ENCODE measurements at places on chromosomes 16 and 17.

DNA sequence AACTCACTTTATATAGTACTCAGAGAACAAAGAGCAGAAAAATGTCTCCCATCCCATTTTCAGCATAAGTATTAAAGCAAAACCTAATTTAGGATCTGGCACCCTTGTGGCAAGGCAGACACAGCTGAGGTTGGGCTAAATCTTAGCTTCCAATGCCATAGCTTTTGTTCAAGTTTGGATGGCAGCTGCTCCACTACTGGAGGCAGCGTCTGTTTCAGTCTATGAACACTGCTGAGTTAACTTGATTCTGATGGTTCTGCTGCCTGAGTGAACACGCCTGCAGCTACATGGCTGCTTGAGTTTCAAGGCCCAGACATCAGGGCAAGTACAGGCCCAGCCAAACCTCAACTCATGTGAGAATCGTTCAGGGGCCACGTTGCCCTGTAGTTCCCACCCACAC is 178.2 kb upstream of the RPH3AL start:
- DNase-seq = no peak

DNA sequence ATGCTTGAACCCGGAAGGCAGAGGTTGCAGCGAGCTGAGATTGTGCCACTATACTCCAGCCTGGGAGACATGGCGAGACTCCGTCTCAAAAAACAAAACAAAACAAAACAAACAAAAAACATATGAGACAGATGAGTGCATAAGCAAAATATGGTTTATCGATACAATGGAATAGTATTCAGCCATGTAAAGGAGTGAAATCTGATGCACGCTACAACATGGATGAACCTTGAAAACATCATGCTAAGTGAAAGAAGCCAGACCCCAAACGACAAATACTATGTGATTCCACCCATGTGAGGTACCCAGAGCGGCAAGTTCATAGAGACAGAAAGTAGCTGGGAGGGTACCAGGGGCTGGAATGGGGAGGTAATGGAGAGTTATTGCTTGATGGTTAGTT is 6.8 kb downstream of the PLCD3 start:
- no peak for DNase-seq

DNA sequence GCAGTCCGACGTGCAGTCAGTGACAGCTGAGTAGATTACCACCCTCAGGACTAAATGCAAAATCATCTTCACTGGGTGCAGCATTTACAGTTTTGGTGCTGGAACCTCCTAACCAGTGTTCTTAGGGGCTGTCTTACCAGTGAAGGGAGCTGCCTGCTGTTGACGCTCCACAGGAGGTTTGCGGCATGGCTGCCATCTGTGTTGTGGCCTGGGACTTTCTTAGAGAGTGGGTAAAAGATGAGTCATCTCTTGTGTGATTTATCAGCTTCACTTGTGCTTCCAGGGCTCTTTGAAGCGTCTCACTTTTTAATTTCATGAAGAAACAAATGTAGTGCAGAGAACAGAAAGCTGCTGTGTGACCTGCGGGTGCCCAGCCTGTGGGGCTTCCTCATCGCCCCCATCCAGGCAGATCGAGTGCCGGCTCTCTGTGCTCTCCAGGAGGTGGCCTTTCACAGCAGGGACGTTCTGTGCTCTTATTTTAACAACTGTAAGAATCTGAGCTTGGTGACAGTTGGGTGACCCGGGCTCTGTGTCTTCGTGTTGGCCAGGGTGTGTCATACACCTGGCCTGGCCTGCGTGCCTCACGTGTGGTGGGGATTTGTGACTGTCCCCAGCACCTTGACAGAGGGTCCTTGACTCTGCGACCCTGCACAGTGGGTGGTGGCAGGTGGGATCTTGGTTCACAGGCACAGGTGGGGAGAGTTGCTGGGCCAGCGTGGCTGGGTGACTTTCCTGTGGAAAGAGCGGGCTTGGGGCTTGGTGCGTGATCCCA is 24.3 kb upstream of the ZNF750 start:
- DNase-seq = no peak

DNA sequence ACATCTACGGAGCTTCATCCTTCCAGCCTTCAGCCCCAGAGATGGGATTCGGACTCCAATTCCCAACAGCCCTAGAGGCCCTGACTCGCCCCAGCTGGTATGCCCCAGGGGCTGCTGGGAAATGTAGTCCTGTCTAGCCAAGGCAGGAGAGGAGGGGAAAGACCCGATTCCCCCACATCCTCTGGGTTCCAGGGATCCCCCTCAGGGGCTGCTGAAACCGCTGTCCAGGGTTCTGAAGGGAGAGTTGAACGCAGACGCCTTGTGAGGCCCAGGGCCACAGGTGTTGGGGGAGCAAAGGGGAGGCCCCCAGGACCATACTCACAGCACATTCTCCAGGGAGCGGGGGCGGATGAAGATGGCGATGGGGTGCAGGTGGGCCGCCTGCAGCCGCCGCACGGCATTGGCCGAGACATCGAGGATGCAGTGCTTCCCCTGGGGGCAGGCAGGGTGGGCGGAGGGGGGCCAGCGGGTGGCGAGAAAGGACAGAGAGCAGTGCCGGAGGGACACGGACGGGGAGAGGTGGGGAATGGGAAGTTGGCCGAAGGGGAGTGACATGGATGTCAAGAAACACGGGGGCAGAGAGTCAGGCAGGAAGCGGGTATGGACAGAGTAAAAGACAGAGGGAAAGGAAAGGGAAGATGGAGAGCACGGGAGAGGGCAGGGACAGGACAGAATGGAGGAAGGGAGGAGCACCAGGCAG is 12.6 kb upstream of the ASGR1 start:
- DNase-seq = no peak

- no peak for DNase-seq
Measured at GRCh38 chr17:46003907-46004748, 5.1 kb downstream of the STH start.

GRCh38 chr17:30450125-30451027 is 26.8 kb upstream of the GOSR1 start:
- no peak for DNase-seq

- no peak for DNase-seq
Measured at GRCh38 chr16:84709609-84710008, 9.8 kb downstream of the USP10 start.

- no peak for DNase-seq
Measured at GRCh38 chr16:10539236-10539635, 41.2 kb downstream of the EMP2 start.

DNA sequence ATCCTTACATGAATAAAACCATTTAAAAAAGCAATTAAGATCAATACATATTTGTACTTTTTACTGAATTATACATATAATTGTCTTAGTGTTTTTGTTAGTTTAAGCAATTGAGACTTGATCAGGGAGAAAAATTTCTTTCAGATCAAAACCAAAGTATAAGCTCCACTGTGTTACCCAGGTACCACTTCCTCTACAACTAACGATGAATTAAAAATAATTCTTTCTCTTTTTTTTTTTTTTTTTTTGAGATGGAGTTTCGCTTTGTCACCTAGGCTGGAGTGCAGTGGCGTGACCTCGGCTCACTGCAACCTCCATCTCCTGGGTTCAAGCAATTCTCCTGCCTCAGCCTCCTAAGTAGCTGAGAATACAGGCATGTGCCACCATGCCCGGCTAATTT is 6.8 kb downstream of the FBXO47 start:
- no peak for DNase-seq

DNA sequence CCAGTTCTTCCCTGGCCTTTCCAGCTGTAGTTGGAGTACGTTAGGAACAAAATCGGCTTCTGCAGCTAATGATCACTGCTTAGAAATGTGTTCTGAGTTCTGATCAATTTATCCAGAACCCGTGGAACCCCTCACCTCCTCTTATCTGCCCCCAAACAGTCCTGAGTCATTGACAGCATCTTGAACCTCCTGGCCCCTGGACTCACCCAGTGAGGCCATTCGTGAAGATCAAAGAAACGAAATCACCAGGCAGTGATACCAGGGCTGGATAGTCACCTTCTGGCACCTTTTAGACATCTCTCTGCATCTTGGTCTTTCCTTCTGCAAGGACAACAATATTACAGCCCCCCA is 17.0 kb upstream of the EXOC7 start:
- DNase-seq = no peak

Measured in cardiac septum (tissue), 1 donor.